Panc1 (cell line): ENCODE measurements at places on chromosomes 2 and 18. TPM values are rescaled to one million over a fixed set of nuclear protein-coding genes. Genes with fewer than 3 reads are reported as not detected.

- H3K4me1 ChIP-seq, result 0 out of 2 replicates have a peak, but pooled peaks cover 5% of the 10 kb centered on the region
- H3K36me3 ChIP-seq, result no peaks in the 10 kb centered on the region
- no peak overlapping the region for H3K4me3 ChIP-seq
- H3K27me3 ChIP-seq, result no peaks in the 10 kb centered on the region
- no peak for DNase-seq
- no peak overlapping the region for H3K27ac ChIP-seq
Measured at GRCh38 chr2:127909019-127909418, 23.3 kb upstream of the AMMECR1L start.

- H3K27me3 ChIP-seq, result no peaks in the 10 kb centered on the region
- H3K4me3 ChIP-seq, result peak overlapping the region; percentile 86
- peak overlapping the region; percentile 98 for H3K27ac ChIP-seq
- DNase-seq, result no peak
- H3K4me1 ChIP-seq, result peaks cover 53% of the 10 kb centered on the region
Measured at GRCh38 chr2:74503506-74504475, 3.7 kb downstream of the PCGF1 start.

DNA sequence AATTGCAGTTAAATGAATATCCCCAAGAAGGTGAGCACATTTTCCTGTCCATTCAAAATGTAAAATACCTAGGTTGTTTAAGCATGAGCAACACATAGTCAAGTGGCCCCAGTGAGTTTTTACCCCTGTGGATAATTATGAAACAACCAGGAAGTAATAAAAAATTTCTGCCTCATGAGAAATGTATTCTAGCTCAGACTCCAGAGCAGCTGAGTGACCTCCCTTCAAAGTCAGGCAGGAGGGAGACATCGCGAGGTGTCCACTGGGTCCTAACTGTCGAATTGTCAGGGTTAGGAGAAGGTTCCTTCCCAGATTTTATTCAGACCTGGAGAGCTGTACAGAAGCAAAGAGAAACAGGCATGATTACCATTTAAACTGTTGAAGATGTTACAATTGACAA is 416.6 kb upstream of the SMIM21 start:
- no peaks in the 10 kb centered on the region for H3K4me1 ChIP-seq
- no peaks in the 10 kb centered on the region for H3K36me3 ChIP-seq
- H3K27me3 ChIP-seq, result no peaks in the 10 kb centered on the region; the same call in 1 of the 2 replicates
- DNase-seq, result no peak

Gene HOXD13
- not detected for total RNA-seq

DNA sequence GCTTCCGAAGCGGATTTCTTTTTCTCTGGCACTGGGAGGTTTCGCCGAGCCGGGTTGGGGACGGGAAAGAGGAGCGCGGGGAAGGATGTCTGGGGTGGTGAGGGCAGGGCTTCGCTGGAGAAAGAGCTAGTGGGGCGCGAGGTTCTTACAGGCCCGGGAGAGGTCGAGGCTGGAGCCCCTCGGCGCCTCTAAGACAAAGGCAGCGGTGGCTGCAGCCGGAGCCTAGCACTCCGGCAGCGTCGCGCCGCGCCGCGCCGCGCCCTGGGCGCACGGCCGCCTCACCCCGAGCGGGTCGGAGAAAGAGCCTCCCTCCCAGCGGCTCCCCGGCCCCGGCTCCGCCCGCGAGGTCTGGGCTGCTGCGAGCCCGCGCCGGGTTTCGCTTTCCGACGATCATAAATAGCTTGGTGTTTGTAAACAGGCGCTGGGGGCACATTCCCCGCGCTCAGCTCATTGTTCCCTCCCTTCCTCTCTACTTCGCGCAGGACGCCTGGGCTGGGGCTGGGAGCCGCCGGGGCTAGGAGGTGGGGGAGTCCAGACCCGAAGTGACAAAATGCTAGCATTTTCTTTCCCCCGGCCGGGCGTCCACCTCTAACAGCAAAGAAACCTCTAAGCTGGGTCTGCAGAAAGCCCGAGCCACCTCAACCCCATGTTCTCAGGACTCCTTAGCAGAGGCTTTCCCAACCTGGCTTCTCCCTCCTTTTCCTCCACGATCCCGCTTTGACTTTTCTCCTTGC is 813 bp upstream of the MEIS1 start:
- H3K27me3 ChIP-seq, result peaks cover 11% of the 10 kb centered on the region
- DNase-seq, result no peak
- no peaks in the 10 kb centered on the region; the same call in none of the 2 replicates for H3K4me1 ChIP-seq
- no peaks in the 10 kb centered on the region for H3K36me3 ChIP-seq

GRCh38 chr18:78884502-78884901 is 95.1 kb upstream of the SALL3 start:
- no peaks in the 10 kb centered on the region for H3K36me3 ChIP-seq
- no peaks in the 10 kb centered on the region for H3K27me3 ChIP-seq
- no peak for DNase-seq
- H3K27ac ChIP-seq, result no peak overlapping the region
- no peak overlapping the region for H3K4me3 ChIP-seq

GRCh38 chr2:105371810-105372209 is 27.0 kb downstream of the FHL2 start:
- peaks cover 30% of the 10 kb centered on the region for H3K36me3 ChIP-seq
- H3K4me3 ChIP-seq, result no peak overlapping the region
- no peaks in the 10 kb centered on the region for H3K27me3 ChIP-seq
- H3K27ac ChIP-seq, result peak overlapping the region; percentile 100

Gene RGPD4
- not detected for total RNA-seq

- DNase-seq, result no peak
- H3K4me1 ChIP-seq, result peaks cover 10% of the 10 kb centered on the region
- no peak overlapping the region for H3K27ac ChIP-seq
- no peaks in the 10 kb centered on the region for H3K36me3 ChIP-seq
Measured at GRCh38 chr2:11873356-11874154, 127.1 kb downstream of the LPIN1 start.

DNA sequence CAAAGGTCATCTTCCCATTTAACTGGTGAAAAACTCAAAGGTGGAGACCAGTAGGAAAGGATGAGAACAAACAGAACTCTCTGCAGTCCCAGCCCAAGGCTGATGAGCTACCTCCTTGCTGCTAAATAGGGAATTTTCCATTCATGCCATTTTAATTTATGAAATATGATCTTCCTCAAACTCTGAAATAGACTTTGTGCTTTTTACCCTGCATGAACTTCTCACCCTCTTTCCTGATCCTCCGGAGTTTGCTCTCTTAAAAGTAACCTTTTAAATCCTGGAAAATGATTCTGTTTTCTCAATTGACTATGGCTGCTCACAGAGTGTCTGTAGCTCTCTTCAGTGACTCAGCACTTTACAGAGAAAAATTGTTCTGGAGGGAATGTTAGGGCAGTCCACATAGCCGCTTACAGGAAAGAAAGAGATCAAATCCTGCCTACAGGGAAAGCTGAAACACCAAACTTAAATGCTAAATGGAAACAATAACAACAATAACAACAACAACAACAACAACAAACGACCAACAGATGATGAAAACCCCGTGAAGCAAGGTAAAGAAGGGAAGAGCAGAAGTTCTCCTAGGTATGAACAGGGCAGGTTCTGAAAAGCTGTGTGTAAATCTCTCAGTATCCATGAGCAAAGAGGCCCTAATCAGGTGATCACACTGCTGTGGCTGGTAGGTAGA is 79.8 kb upstream of the SESTD1 start:
- H3K27ac ChIP-seq, result peak overlapping the region; percentile 14
- no peak overlapping the region for H3K4me3 ChIP-seq
- H3K4me1 ChIP-seq, result peaks cover 3% of the 10 kb centered on the region; the same call in 1 of the 2 replicates
- no peak for DNase-seq

DNA sequence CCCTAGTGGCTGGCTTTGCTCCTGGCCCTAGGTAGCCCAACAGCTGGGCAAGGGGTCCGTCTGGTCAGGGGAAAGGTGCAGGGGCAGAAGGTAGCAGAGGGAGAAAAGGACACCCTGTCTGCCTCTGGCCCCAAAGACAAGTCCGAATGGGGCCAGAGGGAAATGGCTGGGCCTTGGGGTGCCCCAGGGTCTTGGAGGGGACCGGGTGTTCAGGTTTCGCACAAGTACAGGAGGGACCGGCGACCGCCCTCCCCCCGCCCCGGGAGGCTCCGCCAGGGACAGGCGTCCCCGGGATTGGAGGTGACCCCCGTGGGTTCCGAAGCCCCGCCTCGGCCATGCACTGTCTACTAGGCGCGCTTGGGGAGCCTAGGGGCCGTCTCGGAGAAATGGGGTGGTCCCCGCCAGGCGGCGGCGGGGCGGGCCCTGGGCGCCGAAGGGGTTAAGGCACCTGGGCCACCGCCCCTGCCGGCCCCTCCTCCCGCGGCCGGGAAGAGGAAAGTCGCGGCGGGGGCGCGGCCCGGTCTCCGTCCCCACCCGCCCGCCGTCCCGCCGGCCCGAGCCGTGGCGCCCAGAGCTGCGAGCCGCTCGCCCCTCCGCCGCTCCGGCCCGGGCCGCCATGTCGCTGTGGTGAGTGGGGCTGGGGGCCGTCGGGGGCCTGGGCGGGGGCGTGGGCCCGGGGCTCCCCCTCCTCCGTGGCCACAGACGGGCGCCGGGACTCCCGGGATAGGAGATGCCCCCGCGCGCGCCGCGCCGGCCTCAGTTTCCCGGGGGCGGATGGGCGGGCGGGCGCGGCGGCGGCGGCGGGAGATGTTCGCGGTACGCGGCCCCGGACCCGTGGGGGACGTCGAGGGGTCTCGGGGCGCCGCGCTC is at the start of gene B3GNT7:
Gene B3GNT7, plus strand, starts transcription at position 523 of the 870 bp plus-strand sequence. Its CDS starts 94 bp downstream, at position 617.
- peaks cover 61% of the 10 kb centered on the region for H3K4me1 ChIP-seq
- no peak for DNase-seq
- peak within 1 kb of the TSS; percentile 53 for H3K4me3 ChIP-seq
- H3K36me3 ChIP-seq, result no peaks in the 10 kb centered on the region

DNA sequence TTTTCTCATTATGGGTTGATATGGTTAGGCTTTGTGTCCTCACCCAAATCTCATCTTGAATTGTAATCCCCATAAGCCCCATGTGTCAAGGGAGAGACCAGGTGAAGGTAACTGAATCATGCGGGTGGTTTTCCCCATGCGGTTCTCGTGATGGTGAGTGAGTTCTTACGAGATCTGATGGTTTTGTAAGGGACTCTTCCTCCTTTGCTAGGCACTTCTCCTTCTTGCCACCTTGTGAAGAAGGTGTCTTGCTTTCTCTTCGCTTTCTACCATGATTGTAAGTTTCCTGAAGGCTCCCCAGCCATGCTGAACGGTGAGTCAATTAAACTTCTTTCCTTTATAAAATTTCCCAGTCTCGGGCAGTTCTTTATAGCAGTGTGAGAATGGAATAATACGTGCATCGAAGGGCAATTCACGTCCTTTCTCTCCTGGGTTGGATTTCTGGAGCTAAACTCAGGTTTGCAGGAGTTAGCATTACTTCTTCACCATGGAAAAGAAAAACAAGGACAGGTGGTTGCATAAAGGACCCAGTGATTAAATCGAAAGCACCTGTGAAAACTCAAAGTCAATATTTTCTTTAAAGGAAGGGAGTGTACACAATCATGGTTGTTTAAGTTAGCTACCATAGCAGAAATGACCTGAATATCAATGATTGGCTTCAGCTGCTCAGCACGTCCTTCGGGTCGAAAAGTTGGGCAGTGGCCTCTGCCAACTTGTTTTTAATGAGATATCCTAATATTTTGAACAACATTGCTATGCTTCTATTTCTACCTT is 54.1 kb downstream of the CDC42EP3 start:
- no peak overlapping the region for H3K27ac ChIP-seq
- H3K4me1 ChIP-seq, result no peaks in the 10 kb centered on the region
- H3K27me3 ChIP-seq, result peaks cover 2% of the 10 kb centered on the region; the same call in 1 of the 2 replicates

DNA sequence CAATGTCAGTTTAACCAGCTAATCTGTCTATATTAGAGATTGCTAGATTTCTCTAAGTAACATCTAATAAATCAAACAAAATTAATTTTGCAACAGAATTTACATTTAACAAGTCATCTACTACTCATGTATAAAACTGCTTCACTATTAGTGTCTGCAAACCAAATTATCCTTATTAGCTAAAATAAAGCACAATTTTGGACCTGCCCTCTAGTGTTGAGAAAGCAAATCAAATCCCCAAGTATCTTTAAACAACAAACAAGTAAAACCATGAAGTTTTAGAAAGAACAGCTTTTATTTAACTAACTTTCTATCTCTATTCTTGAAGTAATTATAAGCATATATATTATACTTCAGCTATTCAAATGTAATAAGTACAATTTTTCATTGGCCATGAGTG is 113.1 kb upstream of the SP3 start:
- no peaks in the 10 kb centered on the region for H3K4me1 ChIP-seq
- peaks cover 4% of the 10 kb centered on the region for H3K36me3 ChIP-seq
- no peak for DNase-seq
- no peak overlapping the region for H3K4me3 ChIP-seq
- H3K27me3 ChIP-seq, result no peaks in the 10 kb centered on the region

- no peak for DNase-seq
- H3K4me3 ChIP-seq, result no peak overlapping the region
- H3K27me3 ChIP-seq, result no peaks in the 10 kb centered on the region
- H3K27ac ChIP-seq, result no peak overlapping the region; the same call in 1 of the 2 replicates
Measured at GRCh38 chr2:189191766-189192165, 12.2 kb upstream of the COL5A2 start.

GRCh38 chr2:157831573-157832315 is 44.4 kb downstream of the ACVR1 start:
- H3K27ac ChIP-seq, result peak overlapping the region; percentile 85
- peaks cover 16% of the 10 kb centered on the region for H3K4me1 ChIP-seq
- H3K36me3 ChIP-seq, result no peaks in the 10 kb centered on the region

- no peak overlapping the region for H3K4me3 ChIP-seq
- DNase-seq, result no peak
- no peaks in the 10 kb centered on the region for H3K27me3 ChIP-seq
- H3K36me3 ChIP-seq, result no peaks in the 10 kb centered on the region
- no peaks in the 10 kb centered on the region for H3K4me1 ChIP-seq
- H3K27ac ChIP-seq, result no peak overlapping the region; the same call in 1 of the 2 replicates
Measured at GRCh38 chr2:28568533-28568932, 72.7 kb downstream of the PLB1 start.

DNA sequence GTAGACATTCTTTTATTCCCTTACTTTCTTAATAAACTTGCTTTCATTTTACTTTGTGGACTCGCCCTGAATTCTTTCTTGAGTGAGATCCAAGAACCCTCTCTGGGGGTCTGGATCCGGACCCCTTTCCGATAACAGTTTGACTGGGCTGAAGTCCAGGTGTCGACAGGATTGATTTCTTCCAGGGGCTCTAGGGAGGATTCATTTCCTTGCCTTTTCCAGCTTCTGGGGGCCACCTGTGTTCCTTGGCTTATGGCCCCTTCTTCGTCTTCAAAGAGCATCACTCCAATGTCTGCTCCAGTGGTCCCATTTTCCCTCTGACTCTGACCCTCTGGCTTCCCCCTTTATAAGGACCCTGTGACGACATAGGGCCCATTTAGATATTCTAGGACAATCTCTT is 67.5 kb downstream of the COPS8 start:
- no peak for DNase-seq
- H3K4me1 ChIP-seq, result no peaks in the 10 kb centered on the region; the same call in 1 of the 2 replicates
- H3K36me3 ChIP-seq, result no peaks in the 10 kb centered on the region
- no peak overlapping the region for H3K4me3 ChIP-seq

Gene APLF
- total RNA-seq, result 2.6 TPM

Gene SPC25
- 21.1 TPM for total RNA-seq
